Activated CD8-positive, alpha-beta memory T cell treated with anti-CD3 and anti-CD28 coated beads, Interleukin-2, amount 50 U/mL, for 4 hours (primary cell): ENCODE measurements at places on chromosomes 5 and 9.

GRCh38 chr9:121405899-121406298 is 35.8 kb upstream of the STOM start:
- DNase-seq: no peak

DNA sequence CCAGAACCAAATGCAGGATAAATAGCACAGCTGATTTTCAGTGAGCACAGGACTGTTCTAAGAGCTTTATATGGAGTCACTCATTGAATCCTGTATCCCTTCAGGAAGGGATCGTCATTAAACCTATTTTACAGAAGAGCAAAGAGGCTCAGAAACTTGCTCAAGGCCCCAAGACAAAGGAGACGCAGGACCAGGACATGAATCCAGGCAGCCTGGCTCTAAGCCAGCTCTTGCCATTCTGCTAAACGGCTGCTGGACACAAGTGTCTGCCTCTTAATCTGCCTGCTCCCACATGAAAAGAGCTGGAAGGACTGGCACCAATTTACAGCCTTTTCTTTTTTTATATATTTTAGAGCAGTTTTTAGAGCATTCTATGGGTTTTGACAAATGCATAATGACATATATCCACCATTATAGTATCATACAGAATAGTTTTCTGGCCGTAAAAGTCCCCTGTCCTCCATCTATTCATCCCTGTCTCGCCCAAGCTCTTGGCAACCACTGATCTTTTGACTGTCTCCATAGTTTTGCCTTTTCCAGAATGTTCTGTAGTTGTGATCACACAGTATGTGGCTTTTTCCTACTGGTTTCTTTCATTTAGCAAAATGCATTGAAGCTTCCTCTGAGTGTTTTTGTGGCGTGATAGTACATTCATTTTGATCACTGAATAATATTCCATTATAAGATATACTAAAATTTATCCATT is 37.5 kb downstream of the RETREG1 start:
- no peak for DNase-seq

DNA sequence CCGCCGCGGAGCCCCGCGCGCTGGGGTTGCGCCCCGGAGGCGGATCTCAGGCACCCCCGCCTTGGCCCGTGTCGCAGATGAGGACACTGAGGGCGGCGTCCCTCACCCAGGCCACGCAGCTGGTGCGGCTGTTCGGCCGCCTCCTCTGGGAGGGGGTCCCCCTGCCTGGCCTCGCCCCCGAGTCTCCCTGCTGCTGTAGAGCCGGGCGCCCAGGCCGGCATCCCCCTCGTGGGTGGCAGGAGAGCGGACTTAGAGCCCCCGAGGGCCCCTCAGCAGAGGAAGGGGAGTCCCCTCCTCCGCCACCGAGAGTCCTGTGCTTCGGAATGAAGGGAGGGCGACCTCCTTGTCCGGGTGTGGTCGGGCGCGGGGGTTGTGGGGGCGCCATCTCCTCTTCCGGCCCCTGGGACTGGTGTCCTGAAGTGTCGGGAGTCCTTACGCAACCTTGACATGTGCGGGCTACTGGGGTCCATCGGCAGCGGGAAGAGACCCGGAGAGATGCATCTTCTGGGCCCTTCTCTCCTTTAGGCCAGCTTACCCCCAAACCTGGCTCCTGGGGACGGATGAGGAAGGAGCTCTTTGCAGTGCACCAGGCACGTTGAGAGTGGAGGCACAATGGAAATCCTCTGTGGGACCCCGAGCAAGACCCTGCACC is 11.7 kb upstream of the EXOSC2 start:
- DNase-seq: no peak

DNA sequence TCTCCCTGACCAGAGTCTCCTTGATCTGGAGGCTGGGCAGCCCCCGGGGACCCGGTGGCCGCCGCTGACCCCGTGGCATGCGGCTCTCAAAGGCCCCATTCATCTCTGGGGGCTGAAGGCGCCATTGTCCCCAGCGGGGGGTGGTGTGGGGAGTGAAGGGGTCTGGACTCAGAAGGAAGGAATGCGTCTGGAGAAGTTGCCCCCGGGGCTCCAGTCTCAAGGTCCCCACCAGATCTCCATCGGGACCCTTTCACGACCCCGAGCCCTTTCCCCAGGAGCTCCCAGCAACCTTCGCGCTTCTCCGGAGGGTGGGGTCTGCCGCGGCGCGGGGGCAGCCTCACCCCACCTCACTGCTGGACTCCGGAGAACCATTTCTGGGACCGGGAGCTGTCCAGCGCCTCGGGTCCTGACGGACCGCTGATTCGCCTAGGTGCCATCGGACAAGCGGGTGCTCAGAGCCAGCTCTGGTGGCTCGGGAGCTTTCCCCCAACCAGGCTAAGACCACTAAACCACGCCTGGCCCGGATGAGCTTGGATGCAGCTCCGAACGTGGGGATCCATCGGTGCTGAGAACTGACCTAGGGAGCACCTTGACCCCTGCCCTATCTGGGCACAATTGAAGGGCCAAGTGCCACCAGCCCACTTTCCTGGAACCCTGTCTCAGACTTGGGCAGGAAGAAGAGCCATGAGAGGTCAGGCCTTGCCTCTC is 5.1 kb upstream of the PCDH1 start:
- DNase-seq: no peak

DNA sequence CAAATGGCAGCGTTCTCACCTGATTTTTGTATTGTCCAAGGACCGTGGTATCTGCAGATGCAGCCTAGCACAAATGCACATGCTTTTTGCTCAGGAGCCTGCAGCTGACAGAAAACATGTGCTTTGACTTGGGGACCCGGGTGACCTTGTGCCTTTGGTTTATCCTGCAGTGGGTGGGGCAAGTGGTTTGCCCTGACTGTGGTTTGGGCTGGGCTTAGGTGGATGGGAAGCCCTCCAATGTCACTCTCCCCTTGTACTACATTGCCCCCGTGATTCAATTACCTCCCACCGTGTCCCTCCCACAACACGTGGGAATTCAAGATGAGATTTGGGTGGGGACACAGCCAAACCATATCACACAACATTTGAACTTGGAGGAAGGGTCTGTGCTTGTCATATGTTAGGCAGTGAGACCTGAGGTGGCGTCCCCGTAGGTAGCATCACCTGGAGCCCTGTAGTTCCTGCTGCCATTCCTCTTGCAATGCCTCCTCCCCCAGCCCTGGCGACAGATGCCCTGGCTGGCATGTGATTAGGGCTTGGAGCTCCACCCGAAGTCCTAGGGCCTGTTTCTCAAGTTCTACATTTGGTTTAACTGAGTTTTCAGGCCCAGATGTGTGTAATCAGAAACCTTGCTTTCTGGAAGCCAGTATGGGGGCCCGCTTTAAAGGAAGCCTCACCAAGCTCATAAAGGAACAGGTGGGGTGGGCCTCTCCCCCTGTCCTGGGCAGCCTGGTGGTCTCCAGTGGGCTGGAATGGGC is 2.1 kb downstream of the ANKRD33B start:
- no peak for DNase-seq

DNA sequence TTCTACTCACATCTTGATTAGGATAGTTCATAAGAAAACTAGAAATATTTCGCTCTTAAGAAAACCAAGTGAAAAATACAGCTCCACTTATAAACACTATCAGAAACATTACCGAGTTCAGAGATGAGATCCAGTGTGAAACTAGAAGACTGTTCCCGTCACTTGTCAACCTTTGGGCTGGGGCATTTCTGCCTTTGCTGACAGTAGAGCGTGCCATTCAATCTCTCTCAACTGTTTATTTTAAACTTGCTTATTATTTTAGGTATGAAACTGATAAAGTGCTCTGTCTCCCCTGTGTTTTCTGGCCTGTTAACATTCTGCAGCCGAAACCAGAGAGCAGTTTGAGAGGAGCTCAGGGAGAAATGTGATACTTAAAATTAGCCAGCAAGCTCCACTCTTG is 16.7 kb downstream of the MRRF start:
- DNase-seq: no peak

DNA sequence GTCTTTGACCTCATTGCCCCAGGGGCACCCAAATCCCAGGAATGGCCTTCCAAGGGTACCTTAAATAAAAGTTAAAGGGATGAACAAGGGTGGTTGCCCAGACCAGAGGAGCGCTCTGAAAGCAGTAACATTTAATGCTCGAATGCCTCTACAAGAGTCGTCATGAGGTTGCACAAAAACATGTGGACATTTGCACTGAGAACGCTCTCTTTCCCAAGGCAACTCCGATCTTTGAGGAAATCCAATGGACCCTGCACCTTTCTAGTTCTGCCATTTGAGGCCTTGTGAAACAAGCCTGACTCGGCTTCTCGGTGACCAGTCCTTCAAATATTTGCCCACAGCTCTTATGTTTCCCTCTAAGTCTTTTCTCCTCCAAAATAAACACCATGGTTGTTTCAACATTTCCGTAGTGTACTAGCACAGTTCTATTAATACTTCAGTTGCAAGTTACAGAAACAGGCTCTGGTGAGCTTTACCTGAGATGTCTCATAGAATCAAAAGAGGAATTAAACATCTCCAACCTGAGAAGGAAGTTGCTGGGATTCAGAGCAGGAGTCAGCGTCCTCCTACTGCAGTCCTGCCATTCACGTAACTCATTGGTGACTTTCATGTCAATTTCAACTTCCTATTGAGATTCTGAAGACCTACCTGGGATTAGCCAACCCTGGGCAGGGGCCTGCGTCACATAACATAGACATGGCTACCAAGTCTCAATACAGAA is 168.8 kb upstream of the RAI14 start:
- no peak for DNase-seq

DNA sequence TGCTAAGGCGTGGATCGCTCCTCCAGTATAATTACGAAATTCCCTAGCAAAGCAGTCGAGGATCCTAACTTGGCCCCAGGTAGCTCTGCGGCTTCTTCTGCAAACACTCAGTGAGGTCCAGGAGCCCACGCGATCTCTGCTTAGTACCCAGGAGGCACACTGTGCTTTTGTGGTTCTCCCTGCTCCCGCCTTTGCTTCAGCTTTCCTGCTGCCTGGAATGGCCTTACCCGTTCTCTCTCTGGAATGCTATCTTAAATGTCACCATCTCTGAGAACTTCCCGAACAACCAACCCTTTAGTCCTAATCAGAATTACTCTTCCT is 639 bp downstream of the INVS start:
- no peak for DNase-seq

DNA sequence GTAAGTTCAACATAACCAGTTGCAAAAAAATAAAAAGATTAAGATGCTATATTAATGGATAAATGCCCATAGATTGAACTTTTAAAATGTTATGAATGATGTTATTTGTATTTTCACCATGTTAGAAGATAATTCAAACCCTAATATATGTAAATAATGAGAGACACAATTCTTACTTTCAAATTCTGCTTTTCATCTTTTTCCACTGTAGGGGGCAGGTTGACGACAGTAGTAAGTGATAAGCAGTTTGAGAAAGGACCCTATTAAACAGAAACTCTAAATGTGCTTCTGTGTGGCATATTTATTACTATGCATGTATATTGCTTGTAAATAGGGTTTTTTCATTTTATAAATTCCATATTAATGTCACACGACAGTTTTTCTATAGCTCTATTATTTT is 591.1 kb downstream of the SEMA5A start:
- DNase-seq: no peak

DNA sequence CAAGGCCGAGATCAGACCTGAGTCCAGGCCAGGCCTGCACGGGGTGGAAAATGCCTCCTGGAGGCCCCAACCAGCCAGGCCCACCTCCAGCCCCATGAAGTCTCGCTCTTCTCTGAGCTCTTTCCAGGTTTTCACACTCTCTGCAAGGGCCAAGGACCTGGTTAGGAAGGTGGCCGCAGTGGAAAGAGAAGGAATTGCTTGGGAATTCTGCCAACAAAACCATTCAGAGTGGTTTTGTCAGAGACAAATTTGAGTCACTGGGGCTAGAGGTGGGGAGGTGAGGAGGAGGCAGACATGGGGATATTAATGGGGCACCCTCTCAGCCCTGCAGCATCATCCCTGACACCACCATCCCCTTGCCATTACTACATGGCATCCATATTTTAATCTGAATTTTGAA is 261.0 kb downstream of the ROR2 start:
- DNase-seq: no peak

- no peak for DNase-seq
Observed at GRCh38 chr9:68750786-68751185, 45.7 kb downstream of the PIP5K1B start.

GRCh38 chr9:76944011-76944410 is 38.1 kb upstream of the PRUNE2 start:
- no peak for DNase-seq

DNA sequence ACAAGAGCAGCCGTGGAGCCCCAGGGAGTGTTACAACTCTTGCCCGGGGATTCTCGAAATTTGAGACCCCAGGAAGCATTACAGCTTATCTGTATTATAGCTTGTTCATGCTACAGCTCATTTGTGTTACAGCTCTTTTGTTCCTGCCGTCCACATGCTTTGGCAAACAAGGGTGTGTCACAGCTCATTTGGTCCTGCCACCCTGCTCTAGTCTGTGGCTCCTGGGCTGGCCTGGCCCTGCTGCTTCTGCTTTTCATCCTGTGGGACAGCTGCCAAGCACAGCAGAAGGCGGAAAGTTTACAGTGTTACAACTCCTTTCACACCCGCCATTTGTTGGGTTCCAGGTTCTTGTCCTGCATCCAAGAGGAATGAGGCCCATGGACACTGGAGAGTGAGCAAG is 685.0 kb downstream of the SLCO4C1 start:
- no peak for DNase-seq

DNA sequence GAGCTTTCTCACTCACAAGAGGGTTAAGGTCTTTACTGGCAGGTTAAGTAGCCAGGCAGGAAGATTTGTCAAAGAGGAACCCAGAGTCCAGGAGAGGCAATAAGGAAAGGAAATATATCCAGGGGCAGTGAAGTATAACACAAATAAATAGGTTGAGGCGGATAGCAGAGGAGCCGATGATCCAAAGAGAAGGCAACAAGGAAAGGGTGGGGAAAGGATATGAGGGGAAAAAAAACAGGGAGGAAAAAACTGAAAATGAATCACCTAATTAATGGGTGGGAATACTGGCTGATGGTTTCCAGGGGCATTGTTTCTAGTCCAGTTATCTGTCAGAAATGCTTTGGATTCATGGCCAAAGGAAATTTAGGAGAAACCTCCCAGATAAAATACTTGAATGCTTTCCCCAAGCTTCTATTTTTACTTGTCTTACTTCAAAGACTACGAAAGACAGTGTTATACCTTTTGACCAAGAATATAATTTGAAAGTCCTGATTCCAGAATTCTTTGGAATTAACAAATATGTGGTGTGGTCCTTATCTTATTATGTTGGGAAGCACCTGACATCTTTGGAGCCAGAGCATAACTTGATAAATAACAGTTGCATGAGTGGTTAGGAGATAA is 146.5 kb downstream of the AOPEP start:
- DNase-seq: no peak
